ENCODE measurements at places on chromosomes 5 and 9.
A peak's percentile ranks its signal among the peaks of the same experiment; 100 is the strongest.

DNA sequence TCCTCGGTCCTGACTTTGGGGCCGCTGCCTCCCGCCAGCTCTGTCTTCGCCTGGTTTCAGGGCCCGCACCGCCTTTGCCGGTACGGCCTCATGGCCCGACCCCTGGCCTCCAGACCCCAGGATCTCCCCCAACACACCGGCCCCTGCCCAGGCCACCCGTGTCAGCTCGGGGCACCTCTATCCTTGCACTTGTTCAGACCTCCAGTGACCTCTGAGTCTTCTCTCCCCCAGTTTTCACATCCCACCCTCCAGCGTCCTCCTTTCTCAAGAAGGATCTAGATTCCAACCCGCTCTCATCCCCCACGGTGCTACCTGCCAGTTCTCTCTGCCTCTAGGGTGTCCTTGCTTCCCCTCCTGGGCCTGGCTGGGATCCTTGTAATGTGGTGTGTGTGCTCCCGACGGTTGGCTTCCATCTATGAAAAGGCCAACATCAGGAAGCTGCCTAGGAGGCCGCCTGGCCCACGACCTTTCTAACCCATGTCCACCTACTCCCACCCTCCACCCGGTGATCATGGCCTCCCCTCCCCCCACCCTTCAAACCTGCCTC, 61.1 kb downstream of the SPATA31C2 start:
- H3K4me3 ChIP-seq, result peak overlapping the region; percentile 54
- no peaks in the 10 kb centered on the region for H3K27me3 ChIP-seq
- no peak for DNase-seq
- H3K4me1 ChIP-seq, result peaks cover 14% of the 10 kb centered on the region

DNA sequence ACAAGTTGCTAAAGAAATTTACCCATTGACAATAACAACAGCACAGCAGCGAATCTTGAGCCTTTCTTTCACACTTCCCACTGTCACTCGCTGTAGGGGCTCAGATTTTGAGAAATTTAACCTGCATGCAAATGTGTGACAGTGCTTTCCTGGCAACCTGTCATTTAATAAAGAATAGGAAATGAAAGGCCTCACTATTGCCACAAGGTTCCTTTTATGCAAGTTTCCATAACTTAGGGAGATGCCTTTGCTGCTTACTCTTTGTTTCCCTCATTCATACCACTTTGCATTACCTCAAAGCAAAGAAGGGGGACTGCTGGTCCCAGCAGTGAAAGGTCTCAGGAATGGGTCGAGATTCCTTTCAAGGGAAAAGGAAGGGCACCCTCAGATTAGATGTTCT, 49.5 kb downstream of the PTCD2 start:
- no peaks in the 10 kb centered on the region for H3K27me3 ChIP-seq
- H3K4me3 ChIP-seq, result no peak overlapping the region
- H3K27ac ChIP-seq, result no peak overlapping the region
- no peaks in the 10 kb centered on the region for H3K36me3 ChIP-seq

DNA sequence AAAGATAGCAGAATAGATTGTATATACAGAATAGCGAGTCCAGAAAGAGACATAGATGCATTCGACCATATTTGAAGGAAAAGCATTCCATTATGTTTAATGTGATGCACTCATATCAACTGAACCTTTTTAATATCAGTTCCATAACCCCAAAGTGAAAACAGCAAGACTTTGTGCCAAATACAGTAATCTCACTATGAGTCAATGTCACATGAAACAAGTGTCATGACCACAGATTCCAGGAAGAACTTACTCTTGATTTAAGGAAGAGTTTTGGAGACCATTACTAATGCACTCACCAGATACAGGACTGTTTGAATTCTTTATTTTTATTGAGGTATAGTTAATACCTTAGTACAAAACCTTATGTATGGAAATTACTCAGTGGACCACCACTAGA, 220.5 kb downstream of the SH3GL2 start:
- H3K27me3 ChIP-seq, result no peaks in the 10 kb centered on the region
- no peak overlapping the region for H3K4me3 ChIP-seq
- no peak for DNase-seq
- no peaks in the 10 kb centered on the region for H3K36me3 ChIP-seq

DNA sequence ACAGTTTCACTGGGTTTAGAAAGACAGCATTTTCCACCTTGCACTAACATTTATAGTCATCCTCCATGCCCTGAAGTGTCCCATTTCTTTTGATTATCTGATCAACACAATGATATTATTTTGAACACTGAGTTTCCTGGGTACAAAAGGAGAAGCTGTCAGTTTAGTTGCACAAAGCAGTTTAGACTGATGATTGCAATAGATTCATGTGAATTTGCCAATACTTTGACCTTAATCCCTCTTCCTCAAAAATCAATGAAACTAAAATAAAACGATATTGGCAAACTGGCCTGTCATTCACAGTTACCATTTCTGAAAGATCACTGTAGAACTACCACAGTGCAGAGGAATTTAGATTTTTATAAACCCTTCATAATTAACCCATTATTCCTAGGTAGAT, 34.2 kb upstream of the RASGRF2 start:
- H3K4me3 ChIP-seq, result no peak overlapping the region
- no peak overlapping the region for H3K27ac ChIP-seq
- no peaks in the 10 kb centered on the region for H3K27me3 ChIP-seq
- no peaks in the 10 kb centered on the region for H3K36me3 ChIP-seq
- DNase-seq, result no peak
- no peaks in the 10 kb centered on the region for H3K4me1 ChIP-seq

- no peaks in the 10 kb centered on the region for H3K36me3 ChIP-seq
- no peak overlapping the region for H3K4me3 ChIP-seq
- peaks cover 13% of the 10 kb centered on the region for H3K4me1 ChIP-seq
- no peak for DNase-seq
These were observed 353.2 kb downstream of the CWC27 start for GRCh38 chr5:65121880-65122436.

DNA sequence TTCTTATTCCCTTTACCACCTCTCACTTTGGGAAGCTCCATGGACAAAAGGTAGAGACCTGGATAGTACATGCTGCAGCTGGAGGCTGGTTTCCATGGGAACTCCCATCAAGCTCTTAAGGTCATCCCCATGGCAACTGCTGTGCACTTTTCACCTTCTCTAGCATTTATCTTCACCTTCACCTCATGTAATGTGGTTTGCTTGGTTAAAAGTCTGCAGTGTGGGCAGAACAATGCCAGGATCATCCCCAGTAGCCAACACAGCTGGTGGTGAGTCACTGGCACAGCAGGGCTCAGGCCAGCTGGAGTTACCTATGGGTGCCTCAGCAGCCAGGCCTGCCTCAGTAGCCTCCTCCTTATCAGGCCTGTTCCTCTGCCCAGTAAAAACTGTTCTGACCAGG, 210.5 kb downstream of the GRIA1 start:
- no peak overlapping the region for H3K27ac ChIP-seq
- no peaks in the 10 kb centered on the region for H3K27me3 ChIP-seq
- DNase-seq, result no peak

GRCh38 chr5:78387468-78388153, 27.2 kb downstream of the SCAMP1 start:
- peaks cover 14% of the 10 kb centered on the region for H3K36me3 ChIP-seq
- DNase-seq, result no peak
- no peak overlapping the region for H3K4me3 ChIP-seq
- no peaks in the 10 kb centered on the region for H3K4me1 ChIP-seq
- no peak overlapping the region for H3K27ac ChIP-seq
